Bladder microvascular endothelial cell (primary cell): ENCODE measurements at places on chromosomes 5 and 9. TPM values are rescaled to one million over a fixed set of nuclear protein-coding genes. Genes with fewer than 3 reads are reported as not detected.

RFESD gene
- total RNA-seq: 0.97 and 1.2 TPM in 2 replicates

SPATA31D4 gene
- total RNA-seq: not detected in 2 replicates

CYLC2 gene
- total RNA-seq: not detected in 2 replicates

GDF9 gene
- total RNA-seq: not detected in 2 replicates

ARHGEF37 gene
- total RNA-seq: 8.6 and 35.4 TPM in 2 replicates

HAND1 gene
- total RNA-seq: not detected in 2 replicates

MEIKIN gene
- not detected in 2 replicates for total RNA-seq

IFNB1 gene
- not detected in 2 replicates for total RNA-seq

MRPS2 gene
- 10.8 and 15.1 TPM in 2 replicates for total RNA-seq

NR4A3 gene
- total RNA-seq: 0.16 and 0.19 TPM in 2 replicates

DAP gene
- 23.2 and 35.0 TPM in 2 replicates for total RNA-seq

CATSPER3 gene
- total RNA-seq: not detected in 2 replicates

PCDHA9 gene
- 0.06 TPM in 1 of 2 replicates, not detected in the other for total RNA-seq

ABHD17B gene
- total RNA-seq: 21.9 and 55.1 TPM in 2 replicates

DNAJA1 gene
- total RNA-seq: 97.5 and 205 TPM in 2 replicates

PHF19 gene
- 34.5 and 34.8 TPM in 2 replicates for total RNA-seq

TPM2 gene
- 17.1 and 24.1 TPM in 2 replicates for total RNA-seq

LCP2 gene
- total RNA-seq: 1.2 and 2.1 TPM in 2 replicates

ADGRD2 gene
- under 0.01 TPM in 1 of 2 replicates, not detected in the other for total RNA-seq

PCDHB6 gene
- 0.25 TPM in 1 of 2 replicates, not detected in the other for total RNA-seq

SLC34A1 gene
- not detected in 2 replicates for total RNA-seq

SH3RF2 gene
- total RNA-seq: 0.16 and 0.88 TPM in 2 replicates

C5orf58 gene
- total RNA-seq: not detected in 2 replicates

POLE3 gene
- total RNA-seq: 37.4 and 55.3 TPM in 2 replicates

NUTM2F gene
- not detected in 2 replicates for total RNA-seq

C9orf50 gene
- total RNA-seq: under 0.01 TPM in 1 of 2 replicates, not detected in the other

CCL21 gene
- total RNA-seq: 0.76 TPM in 1 of 2 replicates, not detected in the other

ADGRV1 gene
- under 0.01 and 0.06 TPM in 2 replicates for total RNA-seq

OR1N2 gene
- not detected in 2 replicates for total RNA-seq

PITX1 gene
- not detected in 2 replicates for total RNA-seq

NME5 gene
- total RNA-seq: 0.65 and 1.7 TPM in 2 replicates

MCTP1 gene
- total RNA-seq: 266 and 321 TPM in 2 replicates

ZNF366 gene
- total RNA-seq: 12.3 and 21.0 TPM in 2 replicates

AIF1L gene
- total RNA-seq: 17.4 and 44.0 TPM in 2 replicates

TNFAIP8 gene
- 7.7 and 8.7 TPM in 2 replicates for total RNA-seq

NUTM2G gene
- total RNA-seq: not detected in 2 replicates

BRD3OS gene
- 4.5 and 7.8 TPM in 2 replicates for total RNA-seq

KLF9 gene
- total RNA-seq: 26.4 TPM in 2 replicates

CNTFR gene
- not detected in 2 replicates for total RNA-seq

IFNA2 gene
- total RNA-seq: not detected in 2 replicates

GRM6 gene
- total RNA-seq: not detected in 2 replicates

PCDHGB2 gene
- total RNA-seq: 1.1 and 5.1 TPM in 2 replicates
